ENCODE measurements at places on chromosomes 16 and 17. TPM values are rescaled to one million over a fixed set of nuclear protein-coding genes. Genes with fewer than 3 reads are reported as not detected.

The LGALS9 gene
- total RNA-seq, result 1.6 TPM

The PYY gene
- total RNA-seq, result not detected

The RPS6KB1 gene
- 36.2 TPM for total RNA-seq

The TP53TG3F gene
- total RNA-seq, result 0.15 TPM

The TSPAN10 gene
- total RNA-seq, result 4.7 TPM

The RRN3 gene
- 40.4 TPM for total RNA-seq

The SAP30BP gene
- total RNA-seq, result 123 TPM

The CCL18 gene
- total RNA-seq, result not detected

The PDIA2 gene
- total RNA-seq, result 0.11 TPM

Measured in A549 treated with Mapracorat at 1 μM for 4 hours (cell line).